Pulmonary artery endothelial cell (primary cell): ENCODE measurements at places on chromosomes 3 and 15.

DNA sequence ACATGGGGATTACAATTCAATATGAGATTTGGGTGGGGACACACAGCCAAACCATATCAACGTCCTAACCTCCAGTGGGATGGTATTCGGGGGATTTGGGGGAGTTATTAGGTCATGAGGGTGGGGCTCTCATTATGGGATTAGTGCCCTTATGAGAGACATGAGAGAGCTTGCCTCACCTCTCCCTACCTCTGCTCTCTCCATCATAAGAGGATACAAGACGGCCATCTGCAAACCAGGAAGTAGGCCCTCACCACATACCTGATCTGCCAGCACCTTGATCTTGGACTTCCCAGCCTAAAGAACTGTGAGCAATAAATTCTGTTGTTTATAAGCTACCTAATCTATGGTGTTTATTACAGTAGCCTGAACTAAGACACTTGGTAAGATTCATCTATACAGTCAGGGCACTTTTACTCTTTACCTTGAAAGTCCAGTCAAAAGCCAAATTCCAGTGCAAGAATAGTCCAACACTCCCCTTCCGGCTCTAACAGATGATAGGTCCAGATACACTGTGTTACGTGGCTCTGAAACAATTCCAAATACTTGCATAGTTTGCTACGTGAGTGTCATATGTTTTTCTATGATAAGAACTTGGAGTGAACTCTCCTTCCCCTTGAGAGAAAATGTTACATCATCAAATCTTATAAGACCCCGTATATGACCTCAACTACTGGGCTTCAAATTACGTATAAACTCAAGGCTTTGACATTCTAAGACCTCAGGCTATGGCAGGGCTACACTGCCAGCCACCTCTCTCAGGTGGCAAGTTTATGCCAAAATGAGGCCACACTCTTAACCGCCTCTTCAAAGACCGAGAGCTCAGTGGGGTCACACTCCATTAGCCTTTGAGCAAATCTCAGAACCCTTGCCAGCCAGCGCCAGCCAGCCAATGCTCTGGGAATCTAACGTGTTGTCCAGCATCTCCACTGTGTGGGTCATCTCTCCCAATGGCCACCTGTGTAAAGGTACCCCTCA is 129.9 kb downstream of the XXYLT1 start:
- peak; percentile 94 for DNase-seq

DNA sequence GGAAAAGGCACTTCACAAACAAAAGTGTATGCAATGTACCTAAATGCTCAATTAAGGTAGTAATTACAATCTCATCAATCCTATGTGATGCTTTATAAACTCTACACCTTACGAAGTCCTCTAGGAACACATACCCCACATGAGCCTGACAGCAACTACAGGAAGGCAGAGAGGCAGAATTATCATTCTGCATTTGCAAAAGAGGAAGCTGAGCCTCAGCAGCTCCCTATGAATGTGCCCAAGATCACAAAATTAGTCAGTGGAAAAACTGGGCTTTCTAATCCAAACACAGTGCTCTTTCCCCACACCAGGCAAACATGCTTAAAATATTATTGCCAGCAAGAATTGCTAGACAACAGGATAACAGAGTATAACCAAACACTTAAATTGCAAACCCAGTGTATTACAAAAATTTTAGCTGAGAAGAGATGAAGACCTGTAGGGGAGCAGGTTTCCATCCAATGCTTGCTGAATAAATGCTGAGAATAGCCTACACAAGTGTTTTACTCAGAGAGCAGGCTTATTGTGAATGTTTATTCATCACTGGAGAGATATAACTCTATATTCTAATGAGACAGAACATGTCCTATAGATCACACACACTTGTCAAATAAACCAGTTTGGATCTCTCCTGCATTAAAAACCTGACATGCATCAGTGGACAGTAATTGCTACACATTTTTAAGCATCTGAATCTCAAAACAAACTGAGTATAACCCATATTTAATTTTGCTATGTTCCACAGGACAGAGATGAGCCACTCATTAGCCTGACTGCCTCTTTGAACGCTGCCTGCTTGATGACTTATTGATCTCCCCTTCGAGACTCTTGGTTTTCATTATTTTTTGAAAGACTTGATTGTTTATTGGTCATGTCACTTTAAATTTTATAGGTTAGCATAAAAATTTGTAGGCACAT is 62.2 kb downstream of the PLCH1 start:
- no peak for DNase-seq

DNA sequence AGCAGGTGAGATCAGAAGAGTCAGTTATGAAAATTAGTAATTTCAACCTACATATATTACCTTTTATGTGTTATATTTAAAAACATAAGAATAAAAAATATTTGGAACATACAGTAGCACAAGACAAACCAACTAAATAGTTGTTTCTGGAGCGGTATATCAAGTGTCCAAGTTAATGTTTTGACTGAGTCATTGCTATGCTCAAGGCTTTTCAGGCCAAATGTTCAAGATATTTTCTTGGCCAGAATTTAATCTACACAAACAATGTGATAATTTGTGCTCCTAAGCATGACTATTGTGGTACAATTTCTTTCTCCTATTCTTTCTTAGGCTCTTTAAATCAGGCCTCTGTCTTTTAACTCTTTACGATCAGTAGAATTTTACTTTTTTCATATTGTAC is 412.4 kb downstream of the RAP2B start:
- no peak for DNase-seq

DNA sequence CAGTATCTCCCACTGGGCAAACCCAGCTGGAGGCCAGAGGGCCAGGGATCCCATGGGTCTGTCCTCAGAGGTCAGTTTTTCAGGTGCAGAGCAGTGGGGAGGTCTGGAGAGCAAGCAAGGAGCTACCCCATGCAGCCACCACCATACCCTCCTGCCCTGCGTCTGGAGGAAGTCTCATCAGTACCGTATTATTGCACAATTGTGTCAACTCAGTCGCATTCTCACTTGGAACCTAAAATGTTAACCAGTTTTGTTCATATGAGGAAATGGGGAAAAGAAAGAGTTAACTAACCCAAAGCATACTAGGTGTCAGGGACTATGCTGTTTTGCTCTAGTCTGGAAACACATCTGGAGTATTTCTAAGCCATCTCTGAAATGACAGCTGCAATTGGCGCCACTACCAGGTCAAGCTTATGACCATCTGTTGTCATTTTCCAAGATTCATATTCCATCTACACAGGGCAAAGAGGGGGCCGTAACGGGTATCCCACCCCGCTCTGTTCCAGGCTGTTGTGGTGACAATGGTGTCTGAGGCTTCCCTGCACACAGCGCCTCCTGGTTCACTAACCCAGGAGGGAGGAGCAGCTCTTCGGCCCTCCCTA is 16.9 kb upstream of the APBA2 start:
- DNase-seq = no peak

DNA sequence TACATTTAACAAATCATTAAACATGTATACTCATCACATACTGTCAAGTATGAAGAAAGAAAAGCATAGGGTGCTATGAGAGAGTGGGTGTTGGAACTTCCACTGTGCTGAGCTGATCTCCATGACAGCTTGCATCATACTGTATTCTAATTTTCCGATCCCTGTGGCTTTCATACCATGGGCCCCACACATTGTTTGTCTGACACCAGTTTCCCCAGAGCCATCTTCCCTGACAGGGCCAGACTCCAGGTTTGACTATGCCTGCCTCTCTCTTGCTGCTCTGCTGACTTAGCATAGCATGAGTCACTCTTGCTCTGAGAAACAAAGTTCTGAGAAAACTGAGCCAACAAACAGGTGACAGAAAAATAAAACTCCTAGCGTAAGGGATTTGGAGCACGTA is 37.0 kb upstream of the CASR start:
- DNase-seq = no peak
